Testis (tissue), 5 donors: ENCODE measurements at places on chromosomes 6 and 20.

- DNase-seq, result no peak
Measured at GRCh38 chr6:37800703-37801604, 18.6 kb upstream of the ZFAND3 start.

GRCh38 chr20:49750611-49751396, 37.1 kb upstream of the B4GALT5 start:
- peak; percentile 46 for DNase-seq

- DNase-seq, result no peak
Measured at GRCh38 chr20:53425941-53426340, 167.7 kb downstream of the ZNF217 start.

- DNase-seq, result no peak
Measured at GRCh38 chr20:35215066-35215956, 11.2 kb upstream of the MMP24 start.

- DNase-seq, result no peak
Measured at GRCh38 chr20:62580733-62581132, 61.6 kb upstream of the SLCO4A1 start.

GRCh38 chr20:43925215-43925614, 10.6 kb downstream of the TOX2 start:
- DNase-seq, result no peak

DNA sequence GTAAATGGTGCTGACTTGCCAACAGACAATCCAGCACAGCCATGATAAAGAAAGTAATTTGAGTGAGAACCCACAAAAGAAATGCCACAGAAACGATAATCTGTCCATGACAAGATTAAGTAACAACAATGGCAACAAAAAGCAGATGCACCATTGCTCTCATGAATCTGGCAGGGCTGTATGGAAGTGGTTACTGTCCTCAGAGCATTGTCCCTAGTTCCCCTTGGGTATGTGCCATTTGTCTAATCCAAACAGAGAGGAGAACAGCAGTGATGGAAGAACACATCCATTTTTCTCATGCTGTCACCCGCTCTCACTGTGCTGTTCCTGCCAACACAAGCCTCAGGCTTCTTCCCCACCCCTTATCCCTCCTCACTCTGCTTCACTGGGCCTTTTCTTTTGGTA, 65.8 kb downstream of the REV3L start:
- peak; percentile 33 for DNase-seq

GRCh38 chr6:96743496-96743895, 93.8 kb downstream of the GPR63 start:
- no peak for DNase-seq

DNA sequence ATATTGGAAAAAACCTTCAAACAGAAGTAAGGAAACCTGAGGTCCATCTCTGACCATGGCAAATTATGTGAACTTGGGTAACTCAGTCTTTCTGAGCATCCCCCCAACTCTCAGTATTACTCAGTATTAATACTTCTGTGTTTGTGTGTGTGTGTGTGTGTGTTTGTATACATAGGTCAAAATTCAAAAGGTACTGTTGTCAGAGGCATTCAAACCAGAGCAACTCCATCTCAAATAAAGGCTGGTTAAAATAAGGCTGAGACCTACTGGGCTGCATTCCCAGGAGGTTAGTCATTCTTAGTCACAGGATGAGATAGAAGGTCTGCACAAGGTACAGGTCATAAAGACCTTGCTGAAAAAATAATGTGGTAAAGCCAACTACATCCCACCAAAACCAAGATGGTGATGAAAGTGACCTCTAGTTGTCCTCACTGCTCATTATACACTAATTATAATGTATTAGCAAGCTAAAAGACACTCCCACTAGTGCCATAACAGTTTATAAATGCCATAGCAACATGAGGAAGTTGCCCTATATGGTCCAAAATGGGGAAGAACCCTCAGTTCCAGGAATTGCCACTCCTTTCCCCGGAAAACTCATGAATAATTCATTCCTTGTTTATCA, 33.3 kb upstream of the SLC22A16 start:
- no peak for DNase-seq

- no peak for DNase-seq
Measured at GRCh38 chr6:28152531-28152930, 10.8 kb downstream of the ZKSCAN8 start.

- DNase-seq, result no peak
Measured at GRCh38 chr6:3429211-3429610, 27.6 kb downstream of the SLC22A23 start.

- no peak for DNase-seq
Measured at GRCh38 chr6:169174516-169175359, 78.9 kb downstream of the THBS2 start.

- DNase-seq, result no peak
Measured at GRCh38 chr20:17568045-17568788, 1.7 kb upstream of the DSTN start.

DNA sequence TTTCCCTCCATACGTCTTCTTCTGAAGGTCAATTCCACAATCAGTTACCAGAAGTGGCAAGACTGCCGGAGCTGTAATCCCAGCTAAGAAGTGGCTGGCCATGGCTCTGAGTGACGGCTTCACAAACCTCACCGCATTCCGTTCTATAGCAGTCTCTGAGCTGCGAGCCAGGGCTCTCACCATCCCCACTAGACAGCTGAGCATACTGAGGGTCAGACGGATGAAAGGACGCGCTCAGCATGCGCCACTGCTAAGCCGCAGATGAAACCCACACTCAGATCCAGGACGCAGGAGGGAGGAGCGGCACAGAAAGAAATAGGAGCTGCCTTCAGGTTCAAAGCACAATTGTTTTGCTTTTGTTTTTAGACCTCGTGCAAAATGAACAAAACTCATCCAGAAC, 97.9 kb downstream of the ANKRD60 start:
- DNase-seq, result no peak

GRCh38 chr6:94254689-94255088, 835.3 kb upstream of the EPHA7 start:
- no peak for DNase-seq

DNA sequence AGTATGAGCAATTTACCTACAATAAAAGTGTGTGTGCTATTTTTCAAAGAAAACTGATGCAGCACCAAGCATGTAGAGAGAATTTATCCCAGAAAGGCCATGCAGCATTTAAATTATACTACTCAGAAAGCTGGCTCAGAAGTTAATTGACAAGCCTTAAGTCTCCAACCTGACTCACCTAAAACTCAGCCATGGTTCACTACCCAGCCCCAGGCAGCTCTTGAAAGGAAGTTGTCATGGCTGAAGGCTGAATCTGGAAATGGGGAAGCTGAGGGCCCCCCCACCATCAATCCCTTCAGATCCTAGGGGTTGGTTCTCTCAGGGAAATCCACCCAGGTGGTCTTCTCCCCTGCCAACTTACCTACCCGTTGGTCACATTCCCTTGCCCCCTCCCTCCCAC, 19.7 kb downstream of the PPIL6 start:
- DNase-seq, result no peak

- peak; percentile 54 for DNase-seq
Measured at GRCh38 chr6:16540804-16541752, 220.2 kb downstream of the ATXN1 start.

- DNase-seq, result no peak
Measured at GRCh38 chr6:24445704-24446103, 43.0 kb downstream of the MRS2 start.

GRCh38 chr6:137652961-137653705, 158.9 kb upstream of the OLIG3 start:
- no peak for DNase-seq

- no peak for DNase-seq
Measured at GRCh38 chr6:69650703-69651102, 146.1 kb downstream of the LMBRD1 start.

- DNase-seq, result no peak
Measured at GRCh38 chr20:7902879-7903278, 37.4 kb downstream of the HAO1 start.

GRCh38 chr6:122567034-122567433, 43.2 kb upstream of the PKIB start:
- DNase-seq, result no peak

GRCh38 chr6:87623248-87623647, 33.3 kb downstream of the ORC3 start:
- DNase-seq, result no peak

GRCh38 chr6:15606347-15606746, 56.5 kb downstream of the DTNBP1 start:
- DNase-seq, result no peak

GRCh38 chr6:14787677-14788076, 458.2 kb upstream of the JARID2 start:
- no peak for DNase-seq

- DNase-seq, result no peak
Measured at GRCh38 chr6:145733810-145734209, 1.5 kb downstream of the EPM2A start.

DNA sequence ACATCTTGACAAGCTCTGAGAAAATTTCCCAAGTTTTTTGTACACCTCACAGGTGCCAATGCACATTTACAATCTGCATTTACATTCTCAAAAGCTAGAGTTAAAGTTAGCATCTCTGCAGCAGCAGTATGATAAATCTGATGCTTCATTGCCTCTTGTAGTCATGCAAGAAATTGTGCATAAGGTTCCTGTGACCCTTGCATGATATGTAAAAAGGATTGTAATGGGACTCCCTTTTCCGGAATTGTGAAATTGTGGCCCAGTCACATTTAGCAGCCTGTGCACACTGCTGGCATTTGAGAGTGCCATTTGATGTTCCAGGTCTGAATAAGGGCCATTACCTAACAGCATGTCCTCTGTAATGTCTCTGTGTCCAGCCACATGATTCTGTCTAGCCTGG, 24.1 kb downstream of the HLA-DRB1 start:
- no peak for DNase-seq

- no peak for DNase-seq
Measured at GRCh38 chr20:37649017-37649416, 44.8 kb upstream of the CTNNBL1 start.

- DNase-seq, result no peak
Measured at GRCh38 chr6:161919691-161920090, 645.8 kb upstream of the AGPAT4 start.

- no peak for DNase-seq
Measured at GRCh38 chr20:4781637-4782377, 60.1 kb downstream of the PRND start.

- no peak for DNase-seq
Measured at GRCh38 chr6:43359831-43360230, 9.6 kb downstream of the ZNF318 start.

DNA sequence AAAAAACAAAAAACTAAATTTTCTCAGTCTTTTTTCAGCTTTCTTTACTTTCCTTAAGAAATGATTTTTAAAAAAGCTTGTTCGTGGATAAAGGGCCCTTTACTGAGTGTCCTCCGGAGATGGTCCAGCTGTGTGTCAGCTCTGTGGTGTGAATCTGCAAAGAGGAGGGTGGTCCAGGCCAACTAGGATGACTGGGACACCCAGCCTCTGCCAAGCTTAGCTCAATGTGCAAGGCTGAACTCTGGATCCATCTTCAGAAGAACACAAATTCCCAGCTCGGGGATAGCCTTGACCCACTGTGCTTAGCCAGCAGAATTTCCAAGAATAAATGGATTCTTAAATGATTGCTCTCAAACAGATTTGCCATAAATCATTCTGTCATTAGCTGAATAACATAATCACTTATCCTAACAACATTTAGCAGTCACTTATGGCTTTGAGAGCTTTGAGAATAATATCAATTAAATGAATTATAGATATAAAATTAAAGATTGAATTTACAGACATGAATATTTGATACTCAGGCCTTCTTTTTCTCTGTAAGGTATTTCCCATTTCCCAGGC, 14.2 kb upstream of the CALHM5 start:
- DNase-seq, result peak; percentile 69

DNA sequence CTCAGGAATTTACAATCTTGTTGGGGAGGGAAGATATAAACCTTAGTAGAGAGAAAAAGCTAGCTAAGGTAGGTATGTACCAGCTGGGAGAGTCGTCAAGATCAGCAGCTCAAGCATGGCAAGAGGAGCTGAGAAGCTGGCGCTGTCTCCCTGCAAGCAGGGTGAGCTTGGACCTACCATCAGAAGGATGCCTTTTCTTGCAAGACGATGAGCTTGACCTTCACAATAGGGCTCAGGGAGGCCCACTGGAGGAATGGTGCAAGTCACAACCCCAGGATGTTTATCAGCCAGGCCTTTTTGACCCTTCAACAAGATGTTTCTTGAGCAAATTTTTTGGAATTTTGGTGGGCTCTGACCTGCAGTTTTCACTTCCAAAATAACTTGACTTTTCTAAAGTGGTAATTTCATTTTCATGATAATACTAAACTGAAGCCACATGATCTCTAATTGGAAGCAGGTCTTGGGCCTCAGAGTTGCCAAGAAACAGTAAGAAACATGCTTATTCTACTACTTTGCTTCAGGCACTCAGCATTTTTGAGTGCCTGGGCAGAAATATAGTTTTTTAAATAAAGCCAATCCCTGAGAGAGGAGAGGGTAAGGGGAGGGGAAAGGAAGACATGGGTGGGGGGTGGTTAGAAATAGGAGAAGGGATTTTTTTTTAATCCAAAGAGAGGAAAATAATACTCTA, 258.1 kb downstream of the CLIC5 start:
- peak; percentile 15 for DNase-seq

- no peak for DNase-seq
Measured at GRCh38 chr6:125829433-125829832, 38.7 kb downstream of the NCOA7 start.

- DNase-seq, result no peak
Measured at GRCh38 chr6:118606858-118607257, 44.5 kb downstream of the CEP85L start.

DNA sequence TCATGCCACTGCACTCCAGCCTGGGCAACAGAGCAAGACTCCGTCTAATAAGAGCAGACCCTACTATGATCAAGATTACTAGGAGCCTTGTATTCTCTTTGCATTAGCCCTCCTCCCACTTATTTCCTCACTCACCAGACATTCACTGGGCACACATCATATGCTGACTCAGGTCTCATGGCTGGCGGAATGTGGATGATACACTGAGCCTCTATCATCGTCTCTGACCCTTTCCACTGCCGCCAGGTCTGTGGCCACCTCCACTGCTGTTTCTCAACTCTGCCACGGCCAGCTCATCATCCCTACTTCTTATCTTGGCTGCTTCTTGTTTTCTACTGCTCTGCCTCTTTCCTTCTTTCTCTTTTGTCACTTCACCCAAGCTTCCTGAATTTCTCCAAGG, 161.0 kb downstream of the BACH2 start:
- no peak for DNase-seq

- no peak for DNase-seq
Measured at GRCh38 chr6:117165911-117166499, 99.4 kb upstream of the VGLL2 start.

GRCh38 chr6:166285233-166285632, 23.0 kb downstream of the PRR18 start:
- DNase-seq, result no peak

- DNase-seq, result no peak
Measured at GRCh38 chr6:117459204-117459944, 23.1 kb upstream of the DCBLD1 start.

GRCh38 chr20:48953653-48954052, 32.1 kb downstream of the ARFGEF2 start:
- no peak for DNase-seq

GRCh38 chr20:34511891-34512265, 4.3 kb upstream of the DYNLRB1 start:
- no peak for DNase-seq

DNA sequence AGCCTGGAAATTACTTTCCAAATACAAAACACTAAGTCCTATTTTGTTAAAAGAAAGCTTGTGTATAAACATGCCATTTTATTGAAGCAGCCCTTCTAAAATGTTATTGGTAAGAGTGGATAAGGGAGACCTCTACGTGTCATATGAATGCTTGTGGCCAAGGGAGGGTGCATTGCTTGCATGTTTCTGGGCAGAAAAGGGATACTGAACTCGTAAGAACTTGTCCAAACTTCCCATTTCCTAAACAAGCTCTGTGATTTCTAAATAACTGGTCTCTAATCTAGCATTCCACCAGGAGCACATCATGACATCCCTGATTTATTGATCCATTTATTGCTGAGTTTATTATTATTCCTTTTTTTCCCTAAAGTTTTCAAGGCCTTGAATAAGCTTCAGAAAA, 474.1 kb downstream of the CD109 start:
- DNase-seq, result no peak
